Retinal pigment epithelial cell (primary cell): ENCODE measurements at places on chromosomes 5 and 9.

GRCh38 chr9:37464426-37465248 lies 613 bp downstream of the ZBTB5 start:
- DNase-seq: peak; percentile 26

DNA sequence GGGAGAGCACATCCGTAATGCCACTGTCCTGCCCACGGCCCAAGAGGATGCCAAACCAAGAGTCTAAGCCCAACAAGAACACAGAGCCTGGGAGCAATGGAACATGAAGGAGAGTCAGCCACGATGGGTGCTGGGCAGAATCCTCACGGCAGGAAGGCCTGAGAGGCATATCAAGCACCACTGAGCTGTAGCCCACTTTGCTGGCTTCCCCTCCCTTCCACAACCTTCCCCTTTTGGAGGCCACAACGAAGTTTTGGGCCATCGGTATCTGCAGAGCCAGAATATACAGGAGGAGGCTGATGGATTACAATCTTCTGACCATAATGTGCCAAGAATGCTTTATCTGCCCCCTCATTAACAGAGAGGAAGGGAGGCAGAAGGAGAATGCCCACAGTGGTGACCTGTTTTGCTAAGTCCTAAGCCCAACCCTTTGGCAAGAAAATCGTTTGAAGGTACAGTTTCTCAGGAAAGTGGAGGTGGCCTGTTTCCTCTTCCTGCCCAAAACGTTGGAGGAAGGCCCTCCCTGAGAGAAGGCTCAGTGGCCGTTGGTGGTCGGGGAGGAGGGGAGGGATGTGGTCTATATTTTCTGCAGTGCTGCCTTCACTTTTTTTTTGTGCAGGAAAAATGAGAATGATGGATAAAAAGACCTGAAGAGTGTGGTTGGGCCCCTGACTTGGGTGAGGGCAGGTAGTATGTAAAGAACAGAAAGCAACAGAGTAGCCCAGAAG lies 26.2 kb downstream of the MACROH2A1 start:
- DNase-seq: no peak

GRCh38 chr5:158100373-158100888 lies 241.5 kb upstream of the CLINT1 start:
- no peak for DNase-seq

DNA sequence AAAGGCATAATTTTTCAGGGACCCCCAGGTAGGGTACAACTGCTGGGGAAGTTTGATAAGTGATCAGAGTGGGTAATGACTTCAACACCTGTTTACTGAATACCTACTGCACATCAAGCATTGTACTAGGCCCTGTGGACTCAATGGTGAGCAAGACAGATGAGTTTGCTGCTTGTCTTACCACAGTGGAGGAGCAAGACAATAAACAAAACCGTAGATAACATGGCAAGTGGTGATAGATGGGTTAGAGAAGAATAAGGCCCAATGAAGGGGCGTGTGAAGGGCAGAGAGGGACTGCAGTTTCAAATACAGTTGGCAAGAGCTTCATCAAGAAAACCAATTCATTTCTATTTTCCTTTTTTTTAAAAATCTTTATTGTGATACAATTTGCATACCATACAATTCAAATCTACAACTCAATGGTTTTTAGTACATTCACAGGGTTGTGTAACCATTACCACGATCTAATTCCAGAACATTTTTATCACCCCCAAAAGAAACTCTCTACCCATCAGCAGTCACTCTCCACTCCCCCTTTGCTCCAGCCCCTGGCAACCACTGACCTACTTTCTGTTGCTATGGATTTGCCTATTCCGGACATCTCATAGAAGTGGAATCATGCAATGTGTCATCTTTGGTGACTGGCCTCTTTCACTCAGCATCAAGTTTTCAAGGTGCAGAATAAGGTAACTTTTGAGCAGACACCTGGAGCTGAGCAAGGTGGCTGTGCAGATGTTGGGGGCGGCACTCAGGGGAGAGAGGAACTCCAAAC lies 31.9 kb upstream of the HAND1 start:
- DNase-seq: no peak

DNA sequence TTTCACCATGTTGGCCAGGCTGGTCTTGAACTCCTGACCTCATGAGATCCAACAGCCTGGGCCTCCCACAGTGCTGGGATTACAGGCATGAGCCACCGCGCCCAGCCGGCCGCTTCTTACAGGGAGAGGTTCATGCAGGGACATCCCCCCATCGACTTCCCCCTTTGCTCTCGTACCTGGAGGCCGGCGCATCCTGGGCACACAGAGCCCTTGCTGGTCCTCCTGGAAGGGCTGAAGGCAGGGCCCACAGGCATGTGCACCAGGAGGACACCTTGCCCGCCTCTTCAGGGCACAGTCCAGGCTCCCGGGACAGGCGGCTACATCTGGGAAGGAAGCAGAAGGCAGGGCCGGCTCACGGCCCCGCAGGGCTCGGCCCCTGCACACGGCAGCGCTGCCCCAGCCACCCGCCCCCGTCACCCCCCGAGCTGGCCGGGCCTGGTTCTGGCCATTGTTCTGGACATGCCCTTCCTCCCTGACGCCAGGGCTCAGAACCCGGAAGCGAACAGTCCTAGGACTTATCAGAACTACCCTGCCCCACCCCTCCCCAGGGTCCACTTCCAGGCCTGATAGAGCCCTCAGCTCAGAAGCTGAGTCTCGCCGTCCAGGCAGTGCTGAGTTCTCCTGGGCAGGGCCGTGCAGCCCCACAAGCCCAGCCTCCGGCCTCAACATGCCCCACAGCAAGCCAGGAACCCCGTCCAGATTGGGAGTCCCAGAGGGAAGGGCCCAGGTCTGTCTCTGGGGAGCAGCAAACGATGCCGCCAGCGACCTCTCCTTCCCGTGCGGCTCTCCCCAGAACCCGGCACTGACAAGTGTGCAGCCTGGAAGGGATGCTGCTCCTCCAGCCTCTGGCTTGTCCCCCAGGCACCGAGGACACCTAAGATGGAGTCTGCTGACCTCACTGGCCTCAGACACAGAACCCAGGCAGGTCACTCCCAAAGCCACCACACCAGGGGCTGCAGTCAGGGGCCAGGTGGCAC lies 2.9 kb downstream of the NPDC1 start:
- DNase-seq: no peak

DNA sequence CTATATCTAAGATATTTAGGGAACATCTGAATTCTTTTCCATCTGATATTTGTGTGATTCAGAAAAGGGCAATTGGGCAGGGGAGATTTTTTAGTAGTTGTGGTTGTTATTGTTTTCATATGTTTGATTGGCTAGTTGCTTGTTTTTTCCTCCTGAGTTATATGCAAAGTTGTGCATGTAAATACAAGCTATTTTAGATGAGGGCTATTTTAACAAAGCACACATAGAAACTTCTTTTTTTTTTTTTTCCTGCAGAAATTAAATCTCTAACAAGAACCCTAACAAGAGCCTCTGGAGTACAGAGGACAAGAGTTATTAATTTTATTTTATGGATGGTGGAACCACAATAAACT lies 559.1 kb downstream of the CETN3 start:
- no peak for DNase-seq

GRCh38 chr9:126606483-126606870 lies 7.3 kb upstream of the LMX1B start:
- DNase-seq: no peak

- DNase-seq: no peak
Observed at GRCh38 chr5:170611449-170612090, 107.8 kb downstream of the KCNIP1 start.

DNA sequence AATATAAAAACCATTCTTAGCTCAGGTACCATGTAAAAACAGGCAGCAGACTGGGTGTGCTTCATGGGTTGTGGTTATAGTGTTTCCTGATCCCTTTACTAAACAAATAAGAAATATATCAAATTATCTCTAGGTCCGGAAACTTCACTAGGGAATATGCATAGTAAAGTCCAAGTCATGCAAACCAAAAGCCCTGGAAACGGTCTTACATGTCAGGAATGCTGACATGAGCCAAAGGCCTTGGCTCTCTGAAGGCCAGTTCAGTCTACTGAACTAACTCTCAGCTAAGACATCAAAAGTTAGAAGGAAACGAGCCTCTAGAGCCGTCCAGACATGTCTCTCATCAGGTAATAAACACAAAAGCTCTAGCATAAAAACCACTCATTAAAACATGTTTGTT lies 778.9 kb upstream of the ZNF608 start:
- DNase-seq: no peak

DNA sequence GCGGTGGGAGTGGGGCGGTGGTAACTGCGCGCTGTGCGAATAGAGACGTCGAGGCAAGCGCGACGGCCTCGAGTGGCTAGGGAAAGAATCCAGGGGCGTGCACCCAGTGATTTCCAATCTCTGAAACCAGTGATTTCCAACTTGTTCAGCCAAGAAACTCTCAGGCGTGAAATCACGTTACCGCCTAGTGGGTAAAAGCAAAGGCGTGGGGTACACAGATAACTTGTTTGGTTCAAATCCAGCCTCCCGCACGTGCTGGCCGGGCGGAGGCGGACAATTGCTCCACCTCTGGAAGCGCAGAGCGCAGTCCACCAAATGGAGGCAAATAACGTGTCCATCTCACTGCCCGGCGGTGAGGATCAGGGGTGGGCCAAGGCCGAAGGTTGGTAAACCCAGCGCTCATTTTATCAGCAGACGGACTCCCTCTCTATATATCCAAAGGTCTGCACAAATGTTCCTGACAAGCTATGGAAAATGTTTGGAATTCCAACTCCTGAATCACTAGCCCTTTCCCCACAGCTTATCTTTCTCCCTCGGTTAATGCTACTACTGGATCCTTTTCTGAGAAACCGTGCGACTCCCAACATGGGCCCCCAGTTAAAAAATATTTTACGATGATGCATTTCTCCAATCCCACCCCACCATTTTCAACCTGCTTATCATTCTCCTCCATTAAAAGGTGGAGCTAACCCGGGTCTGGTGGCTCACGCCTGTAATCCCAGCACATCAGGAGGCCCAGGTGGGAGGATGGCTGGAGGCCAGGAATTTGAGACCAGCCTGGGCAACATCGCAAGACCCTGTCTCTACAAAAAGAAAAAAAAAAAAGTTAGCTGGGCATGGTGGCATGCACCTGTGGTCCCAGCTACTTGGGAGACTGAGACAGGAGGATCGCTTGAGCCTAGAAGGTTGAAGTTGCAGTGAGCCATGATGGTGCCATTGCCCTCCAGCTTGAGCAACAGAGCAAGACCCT lies 950 bp upstream of the FNBP1 start:
- DNase-seq: no peak

DNA sequence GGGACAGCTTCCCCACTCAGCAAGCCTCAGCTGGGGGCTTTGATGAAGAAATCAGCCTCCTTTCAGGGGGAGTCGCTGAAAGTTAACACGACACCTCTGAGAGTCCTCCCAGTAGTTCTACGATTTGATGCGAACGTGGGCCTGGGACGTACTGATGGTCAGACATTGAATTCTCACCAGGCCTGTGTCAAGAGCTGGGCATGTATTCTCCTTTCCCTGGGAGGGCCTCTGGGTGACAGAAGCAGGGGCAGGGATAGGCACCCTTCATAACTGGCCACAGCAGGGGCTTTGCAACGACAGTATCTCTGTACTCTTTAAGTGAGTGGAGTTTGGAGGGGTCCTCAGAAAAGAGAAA lies 15.6 kb upstream of the COL5A1 start:
- no peak for DNase-seq

DNA sequence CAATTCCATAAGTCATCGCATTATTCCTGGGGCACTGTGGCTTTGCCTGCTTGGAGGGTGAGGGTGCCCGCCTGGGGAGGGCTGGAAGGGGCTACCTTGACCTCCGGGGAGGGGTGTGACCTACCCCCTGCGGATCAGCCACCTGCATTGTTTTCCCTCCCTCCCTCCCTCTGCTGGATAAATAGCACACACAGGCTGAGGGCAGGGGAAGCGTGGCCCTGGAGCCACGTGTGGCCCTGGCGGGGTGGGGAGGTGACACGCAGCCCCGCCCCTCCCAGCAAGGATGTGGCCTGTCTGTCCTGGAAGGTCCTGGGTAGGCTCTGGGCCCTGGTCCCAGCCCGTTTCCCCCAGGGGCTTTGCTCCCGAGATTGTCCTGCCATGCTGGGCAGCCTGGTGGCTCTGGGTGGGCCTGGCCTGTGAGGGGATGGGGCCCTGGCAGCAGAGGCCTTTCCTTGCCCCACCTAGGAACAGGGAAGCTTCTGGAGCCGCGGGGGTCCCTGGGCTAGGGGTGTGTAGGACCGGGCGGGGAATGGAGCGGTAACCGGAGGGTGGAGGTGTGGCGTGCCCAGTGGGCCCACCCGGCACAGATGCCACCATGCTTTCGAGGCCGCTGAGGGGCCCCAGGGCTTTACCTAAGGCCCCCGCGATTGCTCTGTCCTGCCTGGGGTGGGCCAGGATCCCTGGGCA lies 33.4 kb downstream of the RXRA start:
- no peak for DNase-seq

DNA sequence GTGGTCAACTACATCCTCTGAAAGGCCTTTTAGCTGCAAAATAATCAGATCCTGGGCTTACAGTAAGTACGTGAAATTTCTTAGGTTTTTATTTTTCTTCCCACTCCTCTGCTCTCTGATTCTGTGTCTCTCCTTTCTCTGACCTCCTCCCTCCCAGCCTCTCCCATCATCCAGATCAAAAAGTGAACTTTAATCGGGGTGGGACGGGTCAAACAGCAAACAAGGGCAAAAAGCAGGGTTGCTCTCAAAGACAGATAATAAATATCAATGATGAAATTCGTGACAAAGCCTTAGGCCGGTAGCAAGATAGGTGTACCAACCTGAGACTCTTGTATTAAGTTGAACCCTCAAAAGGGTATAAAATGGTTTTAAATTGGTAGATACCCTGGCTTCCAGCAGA lies 76.1 kb downstream of the RANBP17 start:
- no peak for DNase-seq

GRCh38 chr5:157563373-157563928 lies 12.1 kb downstream of the ADAM19 start:
- DNase-seq: no peak

DNA sequence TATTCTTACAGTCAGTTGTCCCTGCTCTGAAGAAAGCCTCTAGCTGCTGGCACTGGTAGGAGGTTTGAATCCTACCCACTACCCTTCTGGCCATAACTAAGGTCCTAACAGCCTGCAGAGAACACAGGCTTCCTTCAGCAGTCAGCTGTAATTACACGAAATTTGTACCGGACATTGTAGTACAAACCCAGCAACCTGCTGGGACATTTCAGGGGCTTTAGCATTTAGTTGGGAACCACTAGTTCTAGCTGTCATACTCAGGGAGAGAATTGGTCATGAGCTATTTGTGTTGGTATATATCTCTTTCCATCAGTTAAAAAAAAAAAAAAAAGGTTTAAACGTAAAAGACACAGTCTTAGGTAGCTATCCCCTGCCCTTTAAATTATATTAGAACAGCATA lies 1070.2 kb upstream of the DMAC1 start:
- DNase-seq: no peak

- DNase-seq: no peak
Observed at GRCh38 chr5:86748538-86749105, 130.9 kb downstream of the COX7C start.

GRCh38 chr5:9799606-9800005 lies 169.5 kb upstream of the TAS2R1 start:
- no peak for DNase-seq

DNA sequence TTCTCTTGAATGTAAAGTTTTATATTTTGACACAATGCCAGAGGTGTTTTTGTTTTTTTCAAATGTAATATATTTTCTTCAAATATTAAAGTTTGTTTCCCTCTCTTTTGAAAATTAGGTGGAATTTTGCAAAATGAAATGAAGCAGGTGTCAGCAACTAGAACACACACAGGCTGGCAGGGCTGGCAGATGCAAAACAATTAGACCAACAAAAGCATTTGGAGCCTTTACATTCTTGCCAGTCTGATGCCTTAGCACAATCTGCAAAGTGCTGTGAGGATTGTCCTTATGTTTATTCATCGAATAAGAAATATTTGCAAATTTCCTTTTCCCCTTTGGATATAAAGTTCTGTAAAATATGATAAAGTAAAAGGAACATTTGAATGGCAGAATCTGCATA lies 1063.9 kb downstream of the CDH9 start:
- no peak for DNase-seq

GRCh38 chr9:105993921-105994715 lies 299.8 kb downstream of the TMEM38B start:
- no peak for DNase-seq
